ENCODE measurements at places on chromosomes 6 and 20. TPM values are rescaled to one million over a fixed set of nuclear protein-coding genes. Genes with fewer than 3 reads are reported as not detected.
A peak's percentile ranks its signal among the peaks of the same experiment; 100 is the strongest.

GRCh38 chr20:19552221-19553180 lies 205.6 kb upstream of the RIN2 start:
- no peaks in the 10 kb centered on the region for H3K36me3 ChIP-seq
- no peak overlapping the region for H3K4me3 ChIP-seq
- H3K27ac ChIP-seq = peak overlapping the region; percentile 13
- no peaks in the 10 kb centered on the region for H3K27me3 ChIP-seq

- H3K36me3 ChIP-seq = no peaks in the 10 kb centered on the region
- no peaks in the 10 kb centered on the region for H3K4me1 ChIP-seq
- DNase-seq = no peak
- H3K27me3 ChIP-seq = no peaks in the 10 kb centered on the region
- no peak overlapping the region for H3K4me3 ChIP-seq
Measured at GRCh38 chr6:39363280-39363679, 40.8 kb upstream of the KCNK16 start.

DNA sequence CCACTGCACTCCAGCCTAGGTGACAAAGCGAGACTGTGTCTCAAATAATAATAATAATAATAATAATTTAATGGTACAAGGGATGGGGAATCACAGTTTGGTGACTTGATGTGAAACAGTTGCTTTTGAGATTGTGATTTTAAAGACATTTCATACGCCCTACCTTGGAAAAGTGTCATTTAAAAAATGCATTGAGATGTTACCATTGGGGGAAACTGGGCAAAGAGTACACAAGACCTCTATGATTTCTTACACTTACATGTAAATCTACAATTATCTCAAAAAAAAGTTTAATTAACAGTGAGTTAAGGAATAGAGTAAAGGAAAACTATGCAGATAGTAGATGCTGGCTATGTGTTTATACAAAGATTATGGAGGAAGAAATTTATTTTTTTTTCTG lies 22.3 kb downstream of the ADTRP start:
- DNase-seq = no peak
- H3K27ac ChIP-seq = no peak overlapping the region
- H3K27me3 ChIP-seq = no peaks in the 10 kb centered on the region
- no peak overlapping the region for H3K4me3 ChIP-seq

- H3K27me3 ChIP-seq = no peaks in the 10 kb centered on the region
- H3K27ac ChIP-seq = no peak overlapping the region
- no peak overlapping the region for H3K4me3 ChIP-seq
- no peaks in the 10 kb centered on the region for H3K4me1 ChIP-seq
- DNase-seq = no peak
Measured at GRCh38 chr20:49377326-49377725, 99.5 kb upstream of the ZNFX1 start.

DNA sequence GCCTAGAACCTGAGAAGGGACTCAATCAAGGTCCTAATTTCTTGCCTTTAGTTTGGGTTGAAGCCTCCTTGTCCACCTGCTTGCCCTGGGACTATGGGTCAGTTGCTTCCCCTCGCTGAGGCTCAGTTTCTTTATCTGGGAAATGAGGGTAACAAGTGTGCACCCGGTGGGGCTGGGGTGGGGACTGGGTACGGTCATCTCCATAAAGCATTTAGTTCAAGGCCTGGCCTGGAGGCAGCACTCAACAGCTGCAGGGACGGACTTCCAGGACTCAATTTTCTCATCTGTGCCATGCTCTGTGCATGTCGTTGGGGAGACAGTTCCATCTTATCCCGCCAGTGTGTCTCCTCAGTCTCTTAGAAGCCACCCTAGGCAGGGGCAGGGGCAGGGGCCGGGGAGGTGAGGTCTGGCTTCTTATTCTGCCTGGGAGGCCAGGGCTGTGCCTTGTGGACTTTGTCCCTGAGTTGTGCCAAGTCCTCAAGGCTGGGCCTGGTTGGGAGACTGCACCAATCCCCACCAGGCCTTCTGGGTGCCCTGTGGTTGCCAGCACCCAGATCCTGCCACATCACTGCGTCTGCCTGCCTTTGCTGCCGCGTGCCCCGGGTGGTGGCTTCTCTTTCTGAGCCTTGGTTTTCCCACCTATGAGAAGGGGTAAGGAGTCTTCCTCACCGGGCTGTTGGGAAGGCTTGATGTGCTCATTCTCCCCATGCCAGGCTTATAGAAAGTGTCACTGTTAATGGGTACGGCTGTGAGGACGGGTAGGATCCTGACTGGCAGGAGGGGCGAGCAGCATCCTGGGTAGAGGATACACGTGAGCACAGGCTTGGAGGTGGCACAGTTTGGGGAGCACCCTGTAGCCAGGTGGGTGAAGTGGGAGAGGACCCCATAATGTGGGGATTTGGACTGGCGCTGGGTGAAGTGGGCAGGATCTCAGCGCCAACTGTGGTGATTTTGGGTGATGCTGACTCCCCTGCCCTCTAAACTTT lies 8.6 kb downstream of the SRC start:
- no peaks in the 10 kb centered on the region for H3K36me3 ChIP-seq
- H3K4me1 ChIP-seq = peaks cover 8% of the 10 kb centered on the region
- H3K27ac ChIP-seq = no peak overlapping the region

GRCh38 chr6:151141685-151142084 lies 98.1 kb upstream of the AKAP12 start:
- H3K36me3 ChIP-seq = no peaks in the 10 kb centered on the region
- no peaks in the 10 kb centered on the region for H3K4me1 ChIP-seq
- no peaks in the 10 kb centered on the region for H3K27me3 ChIP-seq

- no peaks in the 10 kb centered on the region for H3K27me3 ChIP-seq
- no peaks in the 10 kb centered on the region for H3K36me3 ChIP-seq
- DNase-seq = no peak
- H3K27ac ChIP-seq = no peak overlapping the region
- no peak overlapping the region for H3K4me3 ChIP-seq
Measured at GRCh38 chr6:102742754-102743356, 1349.3 kb downstream of the GRIK2 start.

DNA sequence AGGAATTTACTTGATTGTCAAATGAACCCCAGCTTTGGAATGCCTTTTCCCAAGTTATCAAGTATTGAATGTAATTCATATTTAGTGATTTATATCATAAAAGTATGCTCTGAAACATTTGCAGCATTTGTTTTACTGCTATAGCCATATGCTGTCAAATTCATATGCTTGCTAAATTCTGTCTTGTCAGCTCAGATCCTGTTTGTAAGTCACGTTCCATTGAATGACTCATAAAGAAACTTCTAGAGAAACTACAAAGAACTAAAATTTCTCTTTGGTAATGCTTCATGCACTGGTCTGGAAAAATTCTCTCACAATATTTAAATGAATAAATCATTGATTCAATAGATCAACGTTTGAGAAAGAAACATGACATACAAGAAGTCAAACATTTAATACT lies 445.9 kb downstream of the PHF3 start:
- no peaks in the 10 kb centered on the region for H3K36me3 ChIP-seq
- H3K27ac ChIP-seq = no peak overlapping the region
- H3K4me3 ChIP-seq = no peak overlapping the region
- no peaks in the 10 kb centered on the region for H3K4me1 ChIP-seq
- no peak for DNase-seq

DNA sequence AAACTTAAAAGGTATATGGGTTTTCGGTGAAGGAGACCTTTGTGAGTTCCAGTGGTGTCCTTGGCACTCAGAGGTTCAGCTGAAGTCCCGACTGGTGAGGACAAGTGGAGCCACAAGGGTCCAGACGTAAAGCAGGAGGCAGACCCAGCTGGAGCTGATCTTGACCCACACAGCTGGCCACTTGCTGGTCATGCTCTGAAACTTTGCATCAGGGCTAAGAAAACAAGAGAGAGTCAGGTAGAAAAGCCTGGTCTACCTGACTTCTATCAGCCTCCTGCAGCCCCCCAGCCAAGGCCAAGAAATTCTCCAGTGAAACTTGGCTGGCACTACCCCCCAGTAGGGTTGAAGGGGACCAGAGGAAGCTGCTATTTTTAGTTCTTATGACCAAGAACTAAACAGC lies 21.6 kb downstream of the SERINC3 start:
- H3K4me1 ChIP-seq = no peaks in the 10 kb centered on the region
- peaks cover 34% of the 10 kb centered on the region for H3K36me3 ChIP-seq
- peak overlapping the region; percentile 20 for H3K27ac ChIP-seq
- no peaks in the 10 kb centered on the region for H3K27me3 ChIP-seq
- DNase-seq = no peak

- no peak overlapping the region for H3K4me3 ChIP-seq
- H3K4me1 ChIP-seq = no peaks in the 10 kb centered on the region
- H3K27me3 ChIP-seq = peaks cover 2% of the 10 kb centered on the region
- no peak overlapping the region for H3K27ac ChIP-seq
- H3K36me3 ChIP-seq = no peaks in the 10 kb centered on the region
Measured at GRCh38 chr6:159220093-159220492, 50.9 kb downstream of the FNDC1 start.

DNA sequence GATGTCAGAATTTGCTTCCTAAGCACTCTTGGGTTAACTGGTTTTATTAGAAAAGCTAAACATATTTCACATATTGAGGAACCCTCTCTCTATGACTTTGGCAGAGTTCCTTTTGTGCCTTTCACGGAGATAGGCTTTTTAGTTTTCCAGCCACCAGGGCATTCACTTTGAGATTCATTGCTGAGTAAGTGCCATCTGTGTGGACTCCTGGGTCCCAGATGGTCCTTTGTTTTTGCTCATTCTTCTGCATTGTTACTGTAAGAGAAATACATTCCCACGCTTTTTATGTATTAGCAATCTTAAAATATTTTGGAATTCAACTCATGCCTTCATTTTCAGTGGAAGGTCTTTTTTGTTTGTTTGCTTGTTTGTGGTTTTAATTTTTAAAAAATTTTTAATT lies 76.3 kb upstream of the PHACTR2 start:
- no peaks in the 10 kb centered on the region for H3K27me3 ChIP-seq
- no peak overlapping the region for H3K27ac ChIP-seq
- no peak overlapping the region for H3K4me3 ChIP-seq
- H3K4me1 ChIP-seq = no peaks in the 10 kb centered on the region

DNA sequence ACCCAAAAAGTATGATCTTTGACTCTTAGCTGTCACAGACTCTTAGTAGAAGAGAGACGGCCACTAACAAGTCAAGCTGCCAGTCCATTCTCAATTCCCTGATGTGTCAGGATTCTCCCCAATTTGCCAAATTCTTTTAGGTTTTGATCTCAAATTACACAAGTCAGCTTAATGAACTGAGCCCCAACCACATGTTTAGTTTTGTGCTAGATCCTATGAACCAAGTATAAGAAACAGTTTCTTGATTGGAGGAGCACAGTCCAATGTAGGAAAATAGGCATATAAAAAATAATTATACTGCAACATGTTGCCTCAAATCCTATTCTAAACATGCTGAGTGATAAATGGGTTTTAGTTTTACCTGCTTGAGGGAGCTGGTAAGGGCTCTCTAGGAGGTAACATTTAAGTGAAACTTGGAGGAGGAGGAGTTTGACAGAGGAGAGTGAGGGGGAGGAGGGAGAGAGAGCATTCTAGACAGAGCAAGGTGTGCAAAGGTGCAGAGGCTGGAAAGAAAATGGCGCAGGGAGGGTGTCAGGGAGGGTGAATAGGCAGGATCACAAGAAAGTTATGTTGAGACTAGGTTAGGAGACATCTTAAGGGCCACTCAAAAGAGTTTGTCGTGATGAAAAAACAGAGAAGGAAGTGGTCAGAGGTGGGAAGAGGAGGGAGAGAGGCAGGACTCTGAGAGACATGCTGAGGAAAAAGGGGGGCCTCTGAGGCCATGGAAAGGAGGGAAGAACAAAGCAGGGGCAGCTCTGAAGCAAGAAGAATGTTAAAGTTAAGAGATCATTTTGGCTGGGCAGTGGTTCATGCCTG lies 22.8 kb upstream of the FAM83C start:
- H3K36me3 ChIP-seq = peaks cover 14% of the 10 kb centered on the region
- H3K27ac ChIP-seq = no peak overlapping the region
- DNase-seq = no peak
- H3K4me3 ChIP-seq = no peak overlapping the region
- H3K4me1 ChIP-seq = peaks cover 32% of the 10 kb centered on the region

DNA sequence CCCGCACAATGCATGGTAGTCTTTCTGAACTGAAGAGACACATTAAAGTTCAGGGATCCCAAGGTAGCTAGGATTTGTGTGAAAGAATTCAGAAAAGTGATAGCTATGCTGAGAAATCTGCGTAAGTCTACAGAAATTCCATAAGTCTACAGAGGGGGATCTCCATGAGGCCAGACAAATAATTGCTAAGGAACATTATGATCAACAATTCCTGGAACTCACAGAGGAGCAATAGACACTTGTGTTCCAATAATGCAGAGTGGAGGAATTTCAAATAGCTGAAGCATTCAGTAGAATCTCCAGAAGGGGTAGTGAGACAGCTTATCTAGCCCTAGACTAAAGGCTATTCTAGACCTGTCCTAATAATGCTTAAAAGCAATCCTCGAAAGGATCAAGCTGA lies 315.7 kb upstream of the ECI2 start:
- H3K4me3 ChIP-seq = no peak overlapping the region
- H3K27ac ChIP-seq = no peak overlapping the region
- no peaks in the 10 kb centered on the region for H3K4me1 ChIP-seq

DNA sequence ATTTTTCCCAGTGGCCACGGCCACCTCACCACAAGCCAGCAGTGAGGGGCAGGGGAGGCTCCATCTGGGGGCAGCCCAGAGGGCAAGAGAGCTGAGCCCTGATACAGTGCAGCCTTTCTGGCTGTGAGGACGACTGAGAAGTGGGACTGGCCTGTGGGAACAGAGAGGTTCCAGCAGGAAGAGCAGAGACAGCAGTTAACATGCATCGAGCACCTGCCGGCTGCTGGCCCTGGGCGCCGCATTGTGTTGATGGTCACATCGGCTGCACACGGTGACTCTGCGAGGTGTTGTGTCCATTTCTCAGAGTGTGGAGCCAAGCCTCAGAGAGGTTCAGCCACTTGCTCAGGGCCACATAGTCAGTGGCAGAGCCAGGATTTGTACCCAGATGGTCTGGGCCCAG lies 9.8 kb downstream of the FOXS1 start:
- no peaks in the 10 kb centered on the region for H3K27me3 ChIP-seq
- H3K27ac ChIP-seq = no peak overlapping the region
- H3K36me3 ChIP-seq = no peaks in the 10 kb centered on the region

GRCh38 chr20:38418509-38419204 lies 16.5 kb downstream of the SNHG17 start:
- no peak overlapping the region for H3K27ac ChIP-seq
- H3K4me1 ChIP-seq = no peaks in the 10 kb centered on the region
- no peak overlapping the region for H3K4me3 ChIP-seq
- DNase-seq = no peak
- H3K36me3 ChIP-seq = peaks cover 58% of the 10 kb centered on the region

- H3K27me3 ChIP-seq = no peaks in the 10 kb centered on the region
- H3K36me3 ChIP-seq = no peaks in the 10 kb centered on the region
- peak; percentile 45 for DNase-seq
- H3K4me3 ChIP-seq = no peak overlapping the region
- peak overlapping the region; percentile 3 for H3K27ac ChIP-seq
- no peaks in the 10 kb centered on the region for H3K4me1 ChIP-seq
Measured at GRCh38 chr6:20811109-20811761, 277.0 kb downstream of the CDKAL1 start.

The CCN2 gene
- polyA plus RNA-seq = 83.6 TPM

The RIMS1 gene
- polyA plus RNA-seq = 0.52 TPM

The SLC13A3 gene
- not detected for polyA plus RNA-seq

The FGD2 gene
- polyA plus RNA-seq = 11.6 TPM

The CRISP3 gene
- polyA plus RNA-seq = not detected

The EYS gene
- not detected for polyA plus RNA-seq

The BFSP1 gene
- polyA plus RNA-seq = 0.65 TPM

The COL21A1 gene
- polyA plus RNA-seq = not detected

Data from small intestine (tissue), 16 donors.